Fibroblast of pulmonary artery (primary cell): ENCODE measurements at places on chromosomes 12 and 14.
A peak's percentile ranks its signal among the peaks of the same experiment; 100 is the strongest.

DNA sequence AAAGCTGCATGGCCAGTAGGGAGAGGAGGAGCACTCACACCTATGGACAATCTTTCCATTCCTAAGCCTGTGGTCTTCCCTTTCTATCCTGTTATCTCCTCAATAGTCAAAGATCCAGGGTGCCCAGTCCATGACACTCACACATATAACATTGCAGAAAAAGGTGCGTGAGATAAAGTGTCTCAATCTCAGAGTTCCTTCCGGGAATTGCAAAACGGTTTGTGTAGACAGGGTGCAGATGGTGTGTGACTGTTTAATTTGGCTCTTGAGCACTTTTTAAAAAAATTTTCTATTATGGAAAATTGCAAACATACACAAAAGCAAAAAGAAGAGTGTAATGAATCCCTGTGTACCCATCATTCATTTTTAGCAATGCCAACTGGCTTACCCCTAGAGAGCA lies 1493.6 kb downstream of the AACS start:
- no peak for DNase-seq

- DNase-seq = peak; percentile 16
Observed at GRCh38 chr12:100823963-100824362, 29.4 kb downstream of the ANO4 start.

GRCh38 chr12:76914102-76914859 lies 35.5 kb upstream of the CSRP2 start:
- DNase-seq = no peak

DNA sequence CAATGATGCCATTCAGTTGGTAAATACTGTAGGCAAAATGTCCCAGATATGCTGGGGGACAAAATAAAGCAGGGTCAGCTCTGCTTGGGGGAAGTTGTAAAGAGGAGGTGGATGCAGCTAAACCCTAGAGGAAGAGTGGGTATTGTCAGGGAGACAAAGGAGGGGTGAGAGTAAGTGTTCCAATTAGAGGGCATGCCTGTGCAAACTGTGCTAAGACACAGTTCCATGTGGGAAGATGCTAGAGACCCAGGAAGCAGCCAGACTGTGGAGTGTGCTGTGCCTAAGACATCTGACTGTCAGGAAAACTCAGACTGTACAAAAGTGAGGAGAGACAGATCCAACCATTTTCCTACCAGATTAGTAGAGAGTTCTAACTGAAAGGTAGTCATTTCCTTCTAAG lies 474.3 kb downstream of the ATP23 start:
- DNase-seq = no peak

DNA sequence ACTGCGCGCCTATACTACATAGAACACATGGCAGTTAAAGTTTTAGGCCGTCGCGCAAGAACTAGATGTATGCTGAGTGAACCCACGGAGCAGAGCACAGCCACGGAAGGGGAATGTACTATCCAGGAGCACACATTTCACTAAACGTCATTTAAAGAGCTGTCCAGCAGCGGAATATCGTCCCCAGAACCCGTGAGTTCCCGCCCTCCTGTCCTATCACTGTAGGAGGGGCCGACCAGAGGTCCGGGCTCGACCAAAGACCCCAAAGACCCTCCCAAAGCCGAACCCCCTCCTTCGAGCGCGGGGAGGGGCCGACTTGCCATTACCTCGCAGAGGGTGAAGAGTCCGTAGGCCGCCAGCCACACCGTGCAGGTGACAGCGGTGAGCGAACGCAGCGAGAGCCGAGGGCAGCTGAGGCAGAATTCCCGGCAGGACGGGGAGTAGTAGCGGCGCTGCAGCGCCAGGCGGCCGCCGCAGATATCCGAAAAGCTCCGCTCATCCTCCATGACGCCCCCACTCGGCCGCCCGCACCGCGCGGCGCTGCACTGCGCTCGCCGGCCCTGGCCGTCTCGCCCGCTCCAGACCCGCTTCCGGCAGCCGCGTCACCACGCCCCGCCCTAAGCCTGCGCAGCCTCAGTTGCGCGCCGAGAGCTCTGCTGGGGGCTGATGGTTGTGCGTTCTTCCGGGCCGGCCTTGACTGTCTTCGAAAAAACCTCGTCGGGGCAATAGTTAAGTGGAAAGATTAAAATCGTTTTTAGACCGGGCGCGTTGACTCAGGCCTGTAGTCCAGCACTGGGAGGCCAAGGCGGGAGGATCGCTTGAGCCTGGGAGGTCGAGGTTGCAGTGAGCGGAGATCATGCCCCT lies at the start of gene PIGH:
Gene PIGH, minus strand, starts transcription at position 571 of the 864 bp plus-strand sequence. Its CDS starts 65 bp downstream, at position 506.
- peak; percentile 86 for DNase-seq

- DNase-seq = peak; percentile 30
Observed at GRCh38 chr12:65566751-65567150, 257.5 kb upstream of the HMGA2 start.

DNA sequence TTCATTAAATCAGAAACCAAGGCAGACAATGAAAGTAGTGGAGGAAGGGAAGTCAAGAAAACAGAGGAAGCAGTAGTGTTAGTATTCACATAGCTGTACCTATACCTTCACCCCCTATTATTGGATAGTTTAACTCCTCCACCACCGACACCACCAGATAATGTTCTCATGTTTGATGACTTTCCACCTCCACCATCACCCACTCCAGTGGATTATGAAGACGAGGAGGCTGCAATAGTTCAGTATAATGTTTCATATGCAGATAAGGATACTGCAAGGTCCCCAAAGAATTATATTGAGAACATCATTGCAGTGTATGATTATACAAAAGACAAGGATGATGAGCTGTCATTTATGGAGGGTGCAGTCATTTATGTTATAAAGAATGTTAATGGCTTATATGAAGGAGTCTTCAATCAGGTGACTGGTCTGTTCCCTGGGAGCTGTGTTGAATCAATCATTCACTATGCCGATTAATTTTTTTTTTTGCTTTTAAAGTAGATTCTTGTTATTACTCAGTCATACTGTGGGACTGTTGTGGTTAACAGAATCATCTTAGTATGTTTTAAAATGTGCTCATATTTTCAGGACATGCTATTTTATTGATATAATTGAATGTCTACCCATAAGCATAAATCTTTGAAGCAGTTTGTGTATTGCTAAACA lies 32.2 kb upstream of the KTN1 start:
- DNase-seq = no peak

DNA sequence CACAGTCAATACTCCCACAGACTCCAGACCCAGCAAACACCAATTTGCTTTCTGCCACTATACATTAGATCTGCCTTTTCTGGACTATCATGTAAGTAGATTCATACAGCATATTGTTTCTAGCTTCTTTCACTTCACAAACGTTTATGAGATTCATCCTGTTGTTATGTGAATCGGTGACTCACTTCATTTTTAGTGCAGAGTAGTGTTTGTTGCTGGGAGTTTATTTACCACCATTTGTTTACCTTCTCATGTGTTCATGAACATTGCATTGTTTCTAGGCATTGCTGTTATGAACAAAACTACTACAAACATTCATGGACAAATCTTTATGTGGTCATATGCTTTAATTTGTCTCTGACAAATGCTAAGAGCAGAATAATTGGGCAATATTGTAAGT lies 807.8 kb upstream of the TMEM132C start:
- DNase-seq = no peak

- DNase-seq = peak; percentile 63
Observed at GRCh38 chr12:9331218-9331626, 123.0 kb upstream of the PZP start.

DNA sequence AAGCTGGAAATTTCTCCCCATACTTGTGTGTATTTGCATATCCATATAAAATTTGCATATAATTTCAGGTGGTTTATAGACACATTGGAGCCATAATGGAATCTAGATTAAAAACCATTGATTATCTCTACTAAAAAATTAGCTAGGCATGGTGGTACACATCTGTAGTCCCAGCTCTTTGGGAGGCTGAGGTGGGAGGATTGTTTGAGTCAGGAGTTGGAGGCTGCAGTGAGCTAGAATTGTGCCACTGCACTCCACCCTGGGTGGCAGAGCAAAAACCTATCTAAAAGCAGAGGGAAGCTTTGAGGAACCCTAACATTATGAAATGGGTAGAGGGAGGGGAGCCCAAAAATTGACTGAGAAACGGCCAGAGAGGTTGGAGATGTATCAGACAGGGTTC lies 2.6 kb upstream of the RDH11 start:
- DNase-seq = no peak
